ENCODE measurements at places on chromosomes 12 and 14.

GRCh38 chr12:56071648-56072047 is 8.3 kb upstream of the ERBB3 start:
- DNase-seq: peak; percentile 72

GRCh38 chr12:4287325-4288211 is 14.0 kb downstream of the CCND2 start:
- DNase-seq: no peak

DNA sequence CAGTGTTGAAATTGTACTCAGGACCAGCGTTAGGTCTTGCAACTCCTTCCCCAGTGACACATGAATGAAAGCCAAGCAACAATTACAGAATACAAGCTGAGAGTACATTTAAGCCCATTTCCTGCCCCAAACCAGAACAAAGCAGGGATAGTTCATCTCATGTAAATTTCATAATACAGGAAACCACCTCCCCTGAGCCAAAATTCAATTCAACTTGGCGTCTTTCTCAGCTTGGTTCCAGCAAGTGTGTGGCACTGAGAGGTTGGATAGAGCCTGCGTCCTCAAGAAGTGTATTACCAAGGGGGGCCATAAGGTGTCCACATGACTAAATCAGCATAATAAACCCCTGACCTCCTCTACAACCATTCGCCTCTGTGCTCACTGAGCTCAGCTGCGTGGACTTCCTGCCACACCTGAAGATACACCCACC is 278.9 kb upstream of the CRY1 start:
- peak; percentile 74 for DNase-seq

- DNase-seq: no peak
Measured at GRCh38 chr14:61174441-61174891, 106.7 kb downstream of the TMEM30B start.

DNA sequence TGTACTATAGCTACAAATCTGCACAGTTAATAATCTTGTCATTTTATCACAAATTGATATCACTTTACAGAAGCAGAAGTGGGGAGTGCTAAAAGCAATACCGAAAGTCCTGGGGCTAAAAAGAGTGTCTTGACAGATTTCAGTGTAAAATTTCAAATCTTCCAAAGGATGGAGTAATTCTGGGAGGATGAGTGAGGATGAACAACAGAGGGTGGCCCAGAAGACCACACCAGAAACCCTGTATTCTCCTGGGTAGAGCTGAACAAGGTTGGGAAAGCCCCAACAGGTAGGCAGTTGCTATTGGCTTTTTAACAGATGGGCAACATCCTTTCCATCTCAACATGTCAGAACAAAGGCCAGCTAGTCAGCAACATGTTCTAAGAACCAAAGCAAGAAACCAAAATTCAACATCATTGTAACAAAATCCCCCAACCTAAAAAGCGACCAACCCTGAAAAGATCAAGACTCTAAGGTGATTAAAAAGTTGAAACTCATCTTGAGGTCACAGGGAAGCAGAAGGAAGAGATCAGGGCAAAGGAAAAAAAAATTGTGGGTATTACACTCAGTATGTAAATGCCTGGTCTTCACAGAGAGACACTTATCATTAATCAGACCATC is 38.8 kb downstream of the CBX5 start:
- no peak for DNase-seq

- DNase-seq: no peak
Measured at GRCh38 chr12:105365231-105365630, 34.7 kb downstream of the C12orf75 start.

GRCh38 chr12:79689061-79689476 is 1.7 kb downstream of the PAWR start:
- no peak for DNase-seq

- DNase-seq: no peak
Measured at GRCh38 chr12:89765959-89766824, 57.6 kb upstream of the ATP2B1 start.

- peak; percentile 47 for DNase-seq
Measured at GRCh38 chr14:62117010-62117750, 355.0 kb downstream of the SNAPC1 start.

DNA sequence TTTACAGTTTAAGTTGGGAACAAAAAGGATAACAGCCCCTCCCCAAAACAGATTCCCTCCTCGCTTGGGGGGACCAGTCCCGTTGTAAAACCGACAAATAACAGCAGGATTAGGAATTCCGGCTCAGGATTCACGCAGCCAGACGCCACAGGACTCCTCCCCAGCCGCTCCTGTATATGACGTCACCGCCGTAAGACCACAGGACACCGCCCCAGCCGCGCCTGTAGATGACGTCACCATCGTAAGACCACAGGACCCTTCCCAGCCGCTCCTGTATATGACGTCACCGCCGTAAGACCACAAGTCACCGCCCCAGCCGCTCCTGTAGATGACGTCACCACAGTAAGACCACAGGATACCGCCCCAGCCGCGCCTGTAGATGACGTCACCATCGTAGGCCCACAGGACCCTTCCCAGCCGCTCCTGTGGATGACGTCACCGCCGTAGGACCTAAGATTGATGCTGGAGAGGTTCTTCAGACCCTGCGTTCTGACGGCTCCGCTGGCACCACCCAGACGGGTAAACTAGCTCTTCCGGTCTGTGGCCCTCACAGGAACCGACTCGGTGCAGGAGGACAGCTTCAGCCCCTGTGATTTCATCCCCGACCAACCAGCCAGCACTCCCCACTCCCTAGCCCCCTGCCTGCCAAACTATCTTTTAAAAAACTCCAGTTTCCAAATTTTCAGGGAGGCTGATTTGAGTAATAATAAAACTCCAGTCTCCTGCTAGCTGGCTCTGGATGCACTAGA is 43.9 kb upstream of the FBRSL1 start:
- DNase-seq: peak; percentile 83

GRCh38 chr12:109777544-109777943 is 55.7 kb downstream of the TRPV4 start:
- DNase-seq: peak; percentile 21

DNA sequence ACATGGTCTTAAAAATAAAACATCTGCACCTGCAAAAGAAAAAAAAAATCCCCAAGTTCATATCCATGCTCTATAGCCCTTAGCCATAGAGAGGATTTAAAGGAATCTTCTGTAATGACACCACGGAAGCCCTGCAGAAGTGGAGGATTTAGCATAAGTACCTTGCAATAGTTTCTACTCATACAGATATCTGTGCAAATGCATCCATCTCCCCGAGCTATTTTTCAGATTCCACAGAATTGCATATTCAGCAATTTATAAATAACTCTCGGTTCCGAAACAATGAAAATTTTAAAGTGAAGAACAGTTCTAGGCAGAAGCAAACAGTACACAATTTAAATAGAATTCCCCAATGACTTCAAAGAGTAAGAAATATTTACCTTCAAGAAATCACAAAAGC is 424 bp downstream of the IGF1 start:
- no peak for DNase-seq

DNA sequence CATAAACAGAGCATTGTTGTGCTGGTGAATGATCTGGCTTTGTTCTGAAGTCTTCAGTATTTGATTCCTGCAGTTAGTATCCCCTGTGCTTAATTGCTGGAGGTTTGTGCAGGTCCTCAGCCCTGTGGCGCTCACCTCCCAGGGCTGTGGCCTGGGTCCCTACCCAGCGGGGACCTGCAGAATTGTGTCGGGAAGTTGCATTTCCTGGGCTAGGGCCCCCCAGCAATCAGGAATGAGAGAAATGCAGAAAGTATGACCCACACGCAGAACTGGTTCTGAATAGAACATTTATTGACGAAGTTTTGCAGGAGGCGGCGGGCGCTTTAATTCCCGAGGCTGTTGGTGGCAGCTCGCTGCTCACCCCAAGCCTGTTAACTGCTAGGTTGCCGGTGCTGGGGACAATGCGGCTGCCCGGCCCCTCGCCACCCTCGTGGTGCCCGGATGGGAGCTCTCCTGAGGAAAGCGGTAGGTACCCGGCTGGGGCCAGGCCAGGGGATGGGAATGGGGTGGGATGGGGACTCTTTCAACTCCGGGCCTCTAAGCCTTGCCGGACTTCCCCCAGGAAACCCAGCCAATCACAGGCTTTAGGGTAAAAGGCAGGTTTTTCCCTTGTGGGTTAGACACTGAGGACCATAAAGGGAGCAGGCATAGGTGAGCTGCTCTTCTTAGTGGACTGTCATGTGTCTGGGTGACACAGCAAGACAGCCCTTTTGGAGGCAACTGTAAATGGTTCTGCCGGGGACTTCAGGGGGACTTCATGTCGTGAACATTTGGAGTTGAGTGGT is 11.6 kb downstream of the PLEKHG3 start:
- DNase-seq: no peak

- peak; percentile 97 for DNase-seq
Measured at GRCh38 chr14:90676912-90677311, 139.3 kb downstream of the TTC7B start.

- DNase-seq: no peak
Measured at GRCh38 chr12:26987634-26988424, 26.4 kb downstream of the TM7SF3 start.

DNA sequence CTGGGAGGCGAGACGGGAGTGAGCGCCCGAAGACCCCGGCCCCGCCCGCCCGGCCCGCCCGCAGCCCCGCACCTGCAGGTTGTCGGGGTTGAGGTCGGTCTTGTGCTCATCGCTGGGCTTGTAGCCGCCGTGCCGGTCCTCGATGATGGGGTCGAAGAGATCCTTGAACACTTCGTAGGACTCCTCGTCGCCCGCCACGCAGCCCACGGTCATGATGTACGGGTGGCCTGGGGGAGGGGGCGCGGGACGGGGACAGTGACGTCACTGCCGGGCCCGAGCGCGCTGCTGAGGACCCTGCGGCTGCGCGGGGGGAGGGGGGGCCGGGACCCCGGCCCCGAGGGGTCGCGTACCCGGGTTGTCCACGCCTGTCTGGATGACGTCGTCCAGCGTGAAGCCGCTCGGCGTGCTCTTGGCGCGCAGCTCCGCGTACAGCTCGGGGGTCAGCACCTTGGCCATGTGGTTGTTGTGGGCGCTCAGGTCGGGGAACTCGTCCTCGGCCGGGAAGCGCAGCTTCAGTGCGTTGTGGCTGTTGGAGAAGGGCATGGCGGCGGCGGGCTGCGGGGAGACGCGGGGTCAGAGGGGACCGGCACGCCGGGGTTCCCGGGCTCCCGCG is 573 bp downstream of the CKB start:
- DNase-seq: no peak

- DNase-seq: no peak
Measured at GRCh38 chr14:93100570-93100969, 15.2 kb downstream of the ITPK1 start.

DNA sequence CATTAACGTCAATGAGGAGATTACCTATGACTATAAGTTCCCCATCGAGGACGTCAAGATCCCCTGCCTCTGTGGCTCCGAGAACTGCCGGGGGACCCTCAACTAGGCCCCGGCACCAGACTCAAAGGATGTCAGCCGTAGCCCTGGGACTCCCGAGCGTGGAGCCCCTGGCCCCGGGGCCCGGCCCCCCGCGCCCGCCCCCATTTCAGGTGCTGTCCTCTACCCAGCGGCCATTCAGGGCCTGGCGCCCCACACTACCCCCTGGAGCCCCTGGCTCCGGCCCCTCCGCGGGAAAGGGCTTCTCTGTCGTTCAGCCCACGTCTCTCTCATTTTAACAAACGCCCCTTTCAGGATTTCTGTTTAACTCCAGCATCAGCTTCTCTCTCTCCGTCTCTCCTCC is 26.3 kb downstream of the SETD1B start:
- DNase-seq: no peak

DNA sequence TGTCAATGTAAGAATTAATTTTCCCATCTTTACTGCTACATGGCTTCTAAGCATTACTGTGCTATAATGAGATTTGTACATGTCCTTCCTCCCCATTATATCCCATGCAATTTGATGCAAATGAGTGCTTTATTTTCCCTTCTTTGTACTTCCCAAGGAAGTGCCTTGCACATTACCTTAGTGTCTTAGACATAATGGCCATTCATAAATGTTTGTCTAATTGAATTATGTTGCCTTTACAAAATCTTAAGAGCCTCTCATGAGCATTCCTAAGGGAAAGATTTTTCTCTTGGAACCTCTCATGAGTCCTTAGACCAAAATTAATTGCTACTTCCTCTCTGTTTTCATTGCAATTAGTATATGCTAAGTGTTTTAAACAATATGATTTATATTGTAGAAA is 741.7 kb downstream of the RERGL start:
- no peak for DNase-seq

GRCh38 chr14:90060312-90060964 is 1.4 kb upstream of the KCNK13 start:
- DNase-seq: peak; percentile 51

- DNase-seq: no peak
Measured at GRCh38 chr12:4771172-4771959, 51.2 kb downstream of the GALNT8 start.

GRCh38 chr12:66984962-66985361 is 284.2 kb upstream of the CAND1 start:
- no peak for DNase-seq

- DNase-seq: no peak
Measured at GRCh38 chr12:118312578-118312977, 60.1 kb downstream of the TAOK3 start.

DNA sequence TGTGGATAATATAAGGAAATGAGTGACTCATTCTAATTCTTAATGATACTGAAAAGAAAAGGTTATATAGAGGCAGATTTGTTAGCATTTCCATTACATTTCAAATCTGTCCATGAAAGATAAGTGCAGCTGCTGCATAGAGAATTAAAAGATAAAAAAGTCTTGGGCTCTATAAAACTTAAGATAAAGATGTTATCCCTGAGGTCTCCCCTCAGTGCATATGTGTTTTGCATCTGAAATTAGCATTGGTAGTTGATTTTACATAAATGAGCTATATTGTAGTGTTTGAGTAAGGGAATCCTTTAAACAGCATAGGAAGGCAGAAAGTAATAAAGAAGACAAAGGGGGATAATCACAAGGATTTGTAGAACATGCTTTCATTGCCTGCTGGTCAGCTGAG is 206.2 kb downstream of the FSCB start:
- DNase-seq: no peak

DNA sequence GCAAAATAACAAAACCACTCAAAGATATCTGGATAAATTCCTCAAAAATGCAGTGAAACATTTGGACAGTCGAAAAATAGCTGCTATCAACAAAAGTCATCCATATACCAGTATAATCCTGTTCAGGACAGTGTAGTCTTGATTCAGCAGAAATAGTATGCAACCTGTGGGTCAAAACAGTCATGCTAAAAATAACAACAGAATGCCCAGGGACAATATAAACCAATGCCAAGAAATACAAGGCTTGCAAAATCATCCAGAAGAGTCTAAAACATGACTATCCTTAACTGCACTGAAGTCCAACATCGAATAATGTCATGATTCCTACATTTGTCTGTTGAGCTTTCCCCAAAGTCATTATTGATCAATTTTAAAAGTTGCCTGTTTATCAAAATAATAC is 425.9 kb downstream of the FSCB start:
- DNase-seq: no peak

GRCh38 chr12:38961012-38961411 is 55.6 kb upstream of the CPNE8 start:
- DNase-seq: no peak

Data from amniotic epithelial cell (primary cell).